ENCODE measurements at places on chromosomes 12 and 14.

- no peak for DNase-seq
Observed at GRCh38 chr14:22497144-22497423, 91.9 kb downstream of the DAD1 start.

- DNase-seq = no peak
Observed at GRCh38 chr12:97490141-97490540, 27.5 kb downstream of the RMST start.

DNA sequence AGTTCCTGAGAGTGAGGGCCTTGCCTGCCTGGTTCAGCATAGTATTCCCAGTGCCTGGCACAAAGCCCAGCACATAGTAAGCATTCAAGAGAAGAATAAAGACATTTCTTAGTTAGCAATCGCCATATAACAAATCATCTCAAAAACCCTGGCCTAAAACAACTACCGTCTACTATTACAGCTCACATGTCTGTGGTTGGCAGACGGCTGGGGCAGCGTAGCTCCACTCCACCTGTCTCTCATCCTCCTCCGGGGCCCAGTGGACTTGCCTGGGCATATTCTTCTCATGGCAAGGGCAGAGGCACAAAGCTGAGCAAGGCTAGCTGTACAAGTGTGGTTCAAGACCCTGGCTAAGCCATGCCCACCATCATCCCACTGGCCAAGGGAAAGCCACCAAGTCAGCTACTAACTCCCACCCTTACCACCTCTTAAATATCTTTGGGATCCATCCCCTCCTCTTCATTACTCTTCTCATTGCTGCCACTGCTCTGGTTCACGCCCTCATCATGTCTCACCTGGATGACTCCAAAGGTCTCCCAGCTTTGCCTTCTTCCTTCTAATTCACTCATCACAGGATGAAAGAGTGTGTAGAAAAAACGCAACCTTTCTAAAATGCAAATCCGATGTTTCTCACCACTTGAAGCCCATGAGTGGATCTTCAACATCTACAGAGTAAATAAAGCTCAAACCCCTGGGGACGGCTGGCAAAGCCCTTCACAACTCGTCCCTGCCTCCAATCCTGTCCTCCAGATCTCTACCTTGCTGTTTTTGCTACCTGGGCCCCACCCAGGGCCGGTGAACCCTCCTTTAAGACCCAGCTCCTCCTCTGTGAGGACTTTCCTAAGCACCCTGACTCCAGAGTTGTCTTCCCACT, 10.4 kb downstream of the TMEM229B start:
- DNase-seq = no peak

DNA sequence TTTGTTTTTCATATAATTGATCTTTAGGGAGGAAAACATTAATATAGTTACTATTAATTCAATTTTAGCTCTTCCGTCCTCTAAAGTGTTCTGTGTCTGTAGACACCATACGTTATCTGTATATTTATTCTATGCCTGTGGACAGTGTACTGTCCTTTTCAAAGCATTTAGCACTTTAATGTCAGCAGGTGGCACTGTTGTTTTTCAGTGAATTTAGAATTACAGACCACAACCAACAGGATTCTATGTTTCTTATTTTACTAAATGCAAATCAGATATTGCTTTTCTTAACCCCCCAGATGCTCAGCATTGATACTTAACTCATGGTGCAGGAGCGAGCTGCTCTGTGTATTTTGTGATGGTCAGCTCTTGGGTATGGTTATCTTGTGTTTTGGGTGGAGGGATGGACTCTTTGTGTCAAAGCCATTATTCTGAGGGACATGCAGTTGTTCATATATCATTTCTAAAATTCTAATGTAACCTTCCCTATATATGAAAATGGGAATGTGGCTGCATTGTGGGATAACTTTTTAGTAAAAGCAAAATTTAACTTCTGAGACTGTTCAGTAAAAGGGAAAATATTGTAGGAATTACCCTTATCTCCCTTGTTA, 65.2 kb downstream of the PAPOLA start:
- DNase-seq = no peak

GRCh38 chr12:118136559-118137003, 657 bp downstream of the PEBP1 start:
- DNase-seq = no peak

Data from stimulated activated CD4-positive, alpha-beta T cell treated with anti-CD3 and anti-CD28 coated beads, Interleukin-15, amount 100 ng/mL, for 1 hour (primary cell).